Foreskin keratinocyte (primary cell): ENCODE measurements at places on chromosomes 3 and 15. TPM values are rescaled to one million over a fixed set of nuclear protein-coding genes. Genes with fewer than 3 reads are reported as not detected.

- no peak for DNase-seq
These were observed 2.7 kb downstream of the LIPH start for GRCh38 chr3:185549651-185550111.

DNA sequence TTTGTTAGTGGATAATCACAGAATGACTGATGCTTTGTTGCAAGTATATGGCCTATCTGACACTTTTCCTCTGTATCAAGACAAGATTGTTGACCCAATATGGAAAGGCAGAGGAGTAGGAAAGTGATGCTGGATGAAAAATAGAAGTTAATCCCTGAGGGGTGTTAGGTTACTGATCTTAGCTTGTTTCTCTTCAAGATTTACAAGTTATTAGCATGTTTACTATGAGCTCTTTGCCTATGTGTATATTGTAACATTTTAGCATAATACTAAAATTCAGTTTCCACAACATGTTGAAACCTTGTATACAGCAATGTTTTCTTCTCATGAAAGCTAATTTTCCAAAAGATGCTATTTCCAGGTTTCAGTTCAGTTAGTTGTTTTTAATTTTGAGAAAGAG is 120.4 kb upstream of the CCNL1 start:
- no peak for DNase-seq

- DNase-seq = no peak
These were observed 361.5 kb upstream of the DPH6 start for GRCh38 chr15:35907511-35907910.

The P2RY1 gene
- total RNA-seq = 1.7 and 1.8 TPM in 2 replicates

The SLC9C1 gene
- not detected in 2 replicates for total RNA-seq
